ENCODE measurements at places on chromosomes 1 and 21.

- no peaks in the 10 kb centered on the region for H3K4me1 ChIP-seq
- no peaks in the 10 kb centered on the region for H3K36me3 ChIP-seq
- DNase-seq, result no peak
Measured at GRCh38 chr1:170461291-170461747, 70.6 kb upstream of the GORAB start.

- DNase-seq, result no peak
- peak overlapping the region; percentile 86 for H3K27ac ChIP-seq
- peak overlapping the region; percentile 72 for H3K4me3 ChIP-seq
Measured at GRCh38 chr1:154329551-154330131, 4.3 kb downstream of the ATP8B2 start.

- H3K36me3 ChIP-seq, result no peaks in the 10 kb centered on the region
- no peak for DNase-seq
- peaks cover 4% of the 10 kb centered on the region for H3K4me1 ChIP-seq
- H3K4me3 ChIP-seq, result no peak overlapping the region
Measured at GRCh38 chr1:22636927-22637326, 499 bp downstream of the C1QA start.

DNA sequence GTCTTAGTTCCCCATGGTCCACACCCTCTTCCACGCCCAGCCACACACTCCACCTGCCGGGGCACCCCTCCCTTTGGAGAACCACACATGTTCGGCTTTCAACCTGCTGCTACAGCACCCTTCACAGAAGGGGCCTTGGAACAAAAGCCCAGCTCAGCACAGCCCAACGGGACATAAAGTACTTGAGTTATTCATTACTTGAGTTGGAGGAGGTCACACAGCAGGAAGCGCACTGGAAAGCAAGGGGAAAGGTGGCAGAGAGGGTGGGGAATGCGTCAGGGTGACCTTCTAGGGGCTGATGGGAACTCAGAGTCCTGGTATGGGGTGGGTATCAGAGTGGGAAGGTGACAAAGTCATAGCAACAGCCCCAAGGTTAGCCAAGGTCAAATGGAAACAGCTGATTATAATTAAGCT lies 3.0 kb upstream of the ATP1B1 start:
- H3K36me3 ChIP-seq, result no peaks in the 10 kb centered on the region
- DNase-seq, result no peak
- H3K4me1 ChIP-seq, result peaks cover 23% of the 10 kb centered on the region
- H3K27me3 ChIP-seq, result no peaks in the 10 kb centered on the region

GRCh38 chr21:45900034-45900868 lies 81.3 kb upstream of the COL6A1 start:
- H3K27me3 ChIP-seq, result no peaks in the 10 kb centered on the region
- no peaks in the 10 kb centered on the region for H3K36me3 ChIP-seq
- H3K27ac ChIP-seq, result no peak overlapping the region
- H3K4me3 ChIP-seq, result no peak overlapping the region
- DNase-seq, result no peak

GRCh38 chr1:153567621-153568366 lies 2.1 kb upstream of the S100A2 start:
- no peak overlapping the region for H3K4me3 ChIP-seq
- H3K27ac ChIP-seq, result no peak overlapping the region
- no peaks in the 10 kb centered on the region for H3K36me3 ChIP-seq
- H3K4me1 ChIP-seq, result peaks cover 41% of the 10 kb centered on the region
- no peaks in the 10 kb centered on the region for H3K27me3 ChIP-seq
- DNase-seq, result peak; percentile 24

DNA sequence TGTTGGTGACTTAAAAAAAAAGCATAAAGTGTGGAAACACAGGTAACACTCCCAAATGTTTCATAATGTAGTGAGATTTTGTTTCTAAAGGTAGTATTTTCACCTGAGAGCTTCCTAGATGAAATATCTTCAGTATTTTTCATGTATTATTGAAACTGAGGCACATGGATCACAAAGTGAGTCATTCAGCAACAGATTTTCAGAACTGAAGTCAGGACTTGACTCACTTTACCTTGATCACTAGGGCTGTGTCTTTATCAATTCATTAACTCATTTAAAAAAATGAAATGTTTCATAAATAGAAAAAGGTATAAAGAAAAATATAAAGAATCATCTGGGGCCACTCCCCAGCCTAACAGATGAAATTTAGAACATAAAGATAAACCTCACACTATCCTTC lies 66.5 kb upstream of the RCC1 start:
- peaks cover 5% of the 10 kb centered on the region for H3K4me1 ChIP-seq
- H3K27me3 ChIP-seq, result no peaks in the 10 kb centered on the region
- no peak overlapping the region for H3K4me3 ChIP-seq

DNA sequence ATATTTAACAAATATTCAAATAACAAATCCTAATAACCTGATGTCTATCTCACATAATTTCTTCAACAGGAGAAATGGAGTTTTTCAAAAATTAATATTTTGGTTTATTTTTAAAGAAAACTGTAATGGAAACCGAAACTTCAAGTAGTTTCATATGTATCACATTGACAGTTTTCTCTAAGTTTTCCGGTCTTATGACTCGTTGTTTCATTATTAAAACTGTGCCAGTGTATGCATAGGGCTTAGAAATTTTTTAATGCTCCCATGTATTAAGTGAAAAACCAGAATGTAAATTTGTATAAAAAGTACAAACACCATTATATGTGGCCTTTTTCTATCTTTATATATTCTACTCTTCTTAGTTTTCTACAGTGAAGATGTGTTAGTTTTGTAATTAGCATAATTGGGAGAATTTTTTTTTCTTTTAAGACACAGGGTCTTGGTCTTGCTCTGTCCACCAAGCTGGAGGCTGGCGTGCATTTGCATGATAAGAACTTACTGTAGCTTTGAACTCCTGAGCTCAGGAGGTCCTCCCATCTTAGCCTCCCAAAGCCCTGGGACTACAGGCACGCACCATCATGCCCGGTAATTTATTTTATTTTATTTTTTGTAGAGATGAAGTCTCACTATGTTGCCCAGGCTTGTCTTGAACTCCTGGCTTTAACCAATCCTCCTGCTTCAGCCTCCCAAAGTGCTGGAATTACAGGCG lies 43.9 kb upstream of the SAMSN1 start:
- H3K27me3 ChIP-seq, result no peaks in the 10 kb centered on the region
- DNase-seq, result no peak
- peaks cover 10% of the 10 kb centered on the region for H3K4me1 ChIP-seq
- H3K27ac ChIP-seq, result no peak overlapping the region
- H3K4me3 ChIP-seq, result peak overlapping the region; percentile 6

DNA sequence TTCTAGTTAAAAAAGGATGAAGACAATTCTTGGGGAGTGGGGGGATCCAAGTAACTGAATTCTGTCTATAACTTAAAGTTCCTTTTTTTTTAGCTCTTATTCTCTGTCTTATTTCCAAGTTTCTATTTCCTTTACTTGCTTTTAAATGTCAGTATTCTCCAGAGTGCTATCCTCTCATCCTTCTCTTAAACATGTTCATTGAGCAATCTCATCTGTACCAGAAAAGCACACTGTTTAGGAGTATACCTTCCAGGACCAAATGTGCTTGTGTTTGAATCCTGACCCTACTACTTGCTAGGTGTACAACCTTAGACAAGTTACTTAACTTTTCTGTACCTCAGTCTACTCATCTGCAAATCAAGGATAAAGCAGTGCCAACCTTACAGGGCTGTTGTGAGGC lies 50.1 kb downstream of the AKT3 start:
- no peaks in the 10 kb centered on the region for H3K27me3 ChIP-seq
- H3K4me1 ChIP-seq, result peaks cover 12% of the 10 kb centered on the region
- DNase-seq, result no peak
- peaks cover 3% of the 10 kb centered on the region for H3K36me3 ChIP-seq

GRCh38 chr1:46190539-46190938 lies 7.7 kb downstream of the POMGNT1 start:
- no peak overlapping the region for H3K4me3 ChIP-seq
- no peak for DNase-seq
- peaks cover 67% of the 10 kb centered on the region for H3K36me3 ChIP-seq
- H3K27me3 ChIP-seq, result no peaks in the 10 kb centered on the region

GRCh38 chr21:37118187-37118826 lies 45.3 kb downstream of the TTC3 start:
- no peak for DNase-seq
- peaks cover 12% of the 10 kb centered on the region for H3K36me3 ChIP-seq
- no peak overlapping the region for H3K4me3 ChIP-seq
- H3K4me1 ChIP-seq, result no peaks in the 10 kb centered on the region

GRCh38 chr1:180981596-180982387 lies 40.9 kb downstream of the STX6 start:
- DNase-seq, result peak; percentile 14
- H3K36me3 ChIP-seq, result peaks cover 57% of the 10 kb centered on the region
- no peak overlapping the region for H3K27ac ChIP-seq
- H3K4me3 ChIP-seq, result no peak overlapping the region
- peaks cover 9% of the 10 kb centered on the region for H3K4me1 ChIP-seq
- H3K27me3 ChIP-seq, result no peaks in the 10 kb centered on the region

DNA sequence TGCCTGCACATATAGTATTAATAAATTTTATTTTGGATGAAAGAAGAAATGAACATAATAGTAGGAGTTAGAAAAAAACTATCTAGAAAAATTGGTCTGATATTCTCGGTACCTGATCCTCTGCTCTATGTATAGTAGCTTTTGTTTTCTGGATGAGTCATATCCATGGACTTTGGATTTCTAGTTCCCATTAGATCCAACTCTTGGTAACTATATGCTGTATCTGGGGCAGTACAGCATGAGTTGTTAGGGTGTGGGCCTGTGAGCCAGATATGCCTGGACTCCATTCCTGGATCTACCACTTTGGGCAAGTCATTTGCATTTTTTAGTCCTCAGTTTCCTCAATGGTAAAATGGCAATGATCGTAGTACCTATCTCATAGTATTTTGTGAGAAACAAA lies 372.2 kb upstream of the PKN2 start:
- no peak overlapping the region for H3K27ac ChIP-seq
- H3K4me1 ChIP-seq, result no peaks in the 10 kb centered on the region
- no peaks in the 10 kb centered on the region for H3K27me3 ChIP-seq

- H3K4me1 ChIP-seq, result no peaks in the 10 kb centered on the region
- no peak overlapping the region for H3K4me3 ChIP-seq
- DNase-seq, result no peak
- peaks cover 4% of the 10 kb centered on the region for H3K27me3 ChIP-seq
Measured at GRCh38 chr21:39159342-39160063, 23.7 kb downstream of the PSMG1 start.

- no peak overlapping the region for H3K4me3 ChIP-seq
- H3K27ac ChIP-seq, result no peak overlapping the region
- no peaks in the 10 kb centered on the region for H3K4me1 ChIP-seq
- H3K27me3 ChIP-seq, result no peaks in the 10 kb centered on the region
Measured at GRCh38 chr1:96157101-96157500, 564.5 kb upstream of the PTBP2 start.

DNA sequence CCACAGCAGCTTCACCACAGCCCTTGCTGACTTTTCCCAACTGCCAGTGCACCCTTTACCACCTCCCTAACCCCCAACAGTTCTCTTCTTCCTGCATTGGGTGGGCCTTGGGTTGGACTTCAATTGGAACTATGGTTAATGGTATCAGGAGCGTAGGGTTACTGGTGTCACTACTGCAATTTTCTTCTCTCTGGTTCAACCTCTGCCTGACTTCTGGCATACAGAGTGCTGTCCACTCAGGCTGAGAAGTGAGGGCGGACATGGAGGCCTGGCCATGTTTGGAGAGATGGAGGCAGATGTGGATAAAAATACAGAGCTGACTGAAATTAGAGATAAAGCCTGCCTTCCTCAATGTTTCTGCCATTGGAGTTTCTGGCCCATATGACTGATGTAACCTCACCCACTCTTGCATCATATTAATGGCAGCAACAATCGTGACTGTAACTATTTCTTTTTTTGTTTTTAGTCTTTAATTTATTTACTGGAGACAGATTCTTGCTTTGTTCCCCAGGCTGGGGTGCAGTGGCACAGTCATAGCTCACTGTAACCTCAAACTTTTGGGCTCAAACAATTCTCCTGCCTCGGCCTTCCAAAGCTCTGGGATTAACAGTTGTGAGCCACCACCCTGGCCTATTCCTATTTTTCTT lies 87.8 kb downstream of the NAV1 start:
- no peaks in the 10 kb centered on the region for H3K27me3 ChIP-seq
- no peak overlapping the region for H3K27ac ChIP-seq
- no peaks in the 10 kb centered on the region for H3K36me3 ChIP-seq
- no peak for DNase-seq

- no peak overlapping the region for H3K4me3 ChIP-seq
- H3K4me1 ChIP-seq, result no peaks in the 10 kb centered on the region
- no peak overlapping the region for H3K27ac ChIP-seq
- H3K36me3 ChIP-seq, result no peaks in the 10 kb centered on the region
- H3K27me3 ChIP-seq, result no peaks in the 10 kb centered on the region
- no peak for DNase-seq
Measured at GRCh38 chr1:221076391-221076811, 197.2 kb downstream of the HLX start.

DNA sequence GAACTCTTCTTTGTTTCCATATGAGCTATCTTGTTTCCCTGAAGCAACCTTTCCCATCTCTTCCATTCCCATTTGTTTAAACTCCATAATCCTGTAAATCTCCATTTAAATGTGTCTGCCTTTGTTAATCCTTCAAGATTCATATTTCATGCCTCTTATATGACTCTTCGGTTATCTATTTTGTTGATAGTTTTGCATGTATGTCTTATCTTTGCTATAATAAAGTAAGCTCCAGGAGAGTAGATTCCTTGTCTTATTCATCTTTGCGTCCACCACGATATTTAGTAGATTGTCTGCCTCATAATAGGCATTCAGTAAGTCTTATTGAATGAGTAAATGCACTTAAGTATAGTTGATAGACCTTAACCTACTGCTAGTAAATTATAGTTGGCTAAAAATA lies 18.4 kb downstream of the CLIC4 start:
- H3K27ac ChIP-seq, result no peak overlapping the region
- H3K27me3 ChIP-seq, result no peaks in the 10 kb centered on the region
- no peaks in the 10 kb centered on the region for H3K4me1 ChIP-seq
- H3K36me3 ChIP-seq, result no peaks in the 10 kb centered on the region
- DNase-seq, result no peak

DNA sequence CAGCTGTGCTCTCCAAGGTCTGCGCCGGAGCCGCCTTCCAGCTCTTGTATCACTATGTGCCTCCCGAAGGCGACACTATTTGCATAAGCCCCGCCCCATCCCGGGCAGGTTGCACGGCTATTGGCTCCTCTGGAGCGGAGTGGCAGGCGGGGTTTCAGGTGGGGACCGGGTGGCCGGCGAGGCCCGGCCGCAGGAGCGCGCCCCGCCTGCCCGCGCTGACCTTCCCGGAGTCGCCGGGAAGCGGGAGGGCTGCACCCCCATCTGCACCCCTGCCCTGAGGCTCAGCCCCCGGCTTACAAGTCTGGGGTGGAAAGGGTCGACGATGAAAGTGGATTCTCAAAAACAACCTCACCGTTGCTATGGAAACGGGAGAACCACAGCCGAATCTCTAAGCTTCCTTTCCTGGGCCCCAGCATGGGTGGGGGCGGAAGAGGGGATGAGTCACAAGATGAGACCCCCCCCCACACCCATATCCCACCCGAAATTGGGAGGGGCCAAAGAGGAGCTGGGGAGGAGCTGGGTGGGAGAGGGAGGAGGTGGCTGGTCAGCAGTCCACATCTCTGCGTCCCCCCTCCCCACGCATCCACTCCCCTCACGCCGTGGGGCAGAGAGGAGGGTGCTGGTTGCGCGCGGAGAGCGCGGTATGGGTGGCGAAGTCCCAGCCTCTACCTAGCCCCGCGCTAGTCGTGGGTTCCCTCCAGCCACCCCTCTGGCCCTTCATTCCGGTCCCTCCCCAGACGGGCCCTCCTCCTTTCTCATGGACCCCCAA lies at the start of gene HPCAL4:
Gene HPCAL4, minus strand, starts transcription at position 51 of the 769 bp plus-strand sequence. CDS start 6,830 bp downstream, outside the sequence.
- DNase-seq, result peak; percentile 90
- no peaks in the 10 kb centered on the region for H3K36me3 ChIP-seq
- peak within 1 kb of the TSS; percentile 61 for H3K27ac ChIP-seq
